Osteocyte (in vitro differentiated cells): ENCODE measurements at places on chromosomes 7 and 10. TPM values are rescaled to one million over a fixed set of nuclear protein-coding genes. Genes with fewer than 3 reads are reported as not detected.

- no peak for DNase-seq
These were observed 1.9 kb upstream of the SH2D4B start for GRCh38 chr10:80535671-80536360.

DNA sequence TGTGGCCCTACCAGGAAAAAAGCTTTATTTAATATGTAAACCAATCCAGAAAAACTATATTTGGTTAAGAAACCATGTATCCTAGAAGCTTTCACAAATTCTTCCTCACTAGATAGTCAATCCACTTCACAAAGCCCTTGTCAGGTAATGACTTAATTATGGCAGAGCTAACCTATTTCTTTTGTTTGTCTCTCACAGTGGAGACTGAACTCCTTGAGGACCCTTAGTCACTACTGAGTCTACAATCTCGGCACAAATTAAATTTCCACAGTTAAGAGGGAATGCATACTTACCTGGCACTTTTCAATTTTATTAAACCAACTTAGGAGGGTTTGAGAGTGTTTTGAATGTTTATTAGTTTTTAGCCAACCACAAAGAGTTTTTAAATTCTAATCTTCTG is 23.0 kb downstream of the WAPL start:
- DNase-seq: no peak

- DNase-seq: no peak
These were observed 253.1 kb downstream of the PTEN start for GRCh38 chr10:88116481-88116880.

DNA sequence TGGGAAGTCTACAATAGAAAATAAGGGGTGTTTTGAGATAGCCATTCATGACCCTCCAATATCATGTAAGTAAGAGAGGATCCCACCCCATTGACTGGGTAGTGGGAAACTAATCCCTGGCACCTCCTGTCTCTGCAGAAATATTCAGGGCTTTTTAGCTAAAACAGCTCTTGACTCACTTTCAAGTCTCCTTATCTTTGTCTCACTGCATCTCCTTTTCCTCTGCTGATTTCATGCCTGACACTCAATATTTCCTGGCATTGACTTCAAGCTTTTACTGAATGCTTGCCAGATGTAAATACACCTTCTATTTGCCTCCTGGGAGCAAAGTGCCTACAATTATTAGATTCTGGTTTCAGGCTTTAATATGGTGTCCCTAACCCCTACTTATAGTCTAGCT is 57.1 kb downstream of the CHRM2 start:
- DNase-seq: no peak

The MMP21 gene
- 0.18 TPM in 1 of 2 replicates, not detected in the other for total RNA-seq
